Aorta (tissue), 5 donors: ENCODE measurements at places on chromosomes 13 and 19. TPM values are rescaled to one million over a fixed set of nuclear protein-coding genes. Genes with fewer than 3 reads are reported as not detected.

Gene KIR3DL3
- total RNA-seq = not detected

Gene FAM216B
- not detected for total RNA-seq

Gene FGF14
- 0.84 TPM for total RNA-seq

DNA sequence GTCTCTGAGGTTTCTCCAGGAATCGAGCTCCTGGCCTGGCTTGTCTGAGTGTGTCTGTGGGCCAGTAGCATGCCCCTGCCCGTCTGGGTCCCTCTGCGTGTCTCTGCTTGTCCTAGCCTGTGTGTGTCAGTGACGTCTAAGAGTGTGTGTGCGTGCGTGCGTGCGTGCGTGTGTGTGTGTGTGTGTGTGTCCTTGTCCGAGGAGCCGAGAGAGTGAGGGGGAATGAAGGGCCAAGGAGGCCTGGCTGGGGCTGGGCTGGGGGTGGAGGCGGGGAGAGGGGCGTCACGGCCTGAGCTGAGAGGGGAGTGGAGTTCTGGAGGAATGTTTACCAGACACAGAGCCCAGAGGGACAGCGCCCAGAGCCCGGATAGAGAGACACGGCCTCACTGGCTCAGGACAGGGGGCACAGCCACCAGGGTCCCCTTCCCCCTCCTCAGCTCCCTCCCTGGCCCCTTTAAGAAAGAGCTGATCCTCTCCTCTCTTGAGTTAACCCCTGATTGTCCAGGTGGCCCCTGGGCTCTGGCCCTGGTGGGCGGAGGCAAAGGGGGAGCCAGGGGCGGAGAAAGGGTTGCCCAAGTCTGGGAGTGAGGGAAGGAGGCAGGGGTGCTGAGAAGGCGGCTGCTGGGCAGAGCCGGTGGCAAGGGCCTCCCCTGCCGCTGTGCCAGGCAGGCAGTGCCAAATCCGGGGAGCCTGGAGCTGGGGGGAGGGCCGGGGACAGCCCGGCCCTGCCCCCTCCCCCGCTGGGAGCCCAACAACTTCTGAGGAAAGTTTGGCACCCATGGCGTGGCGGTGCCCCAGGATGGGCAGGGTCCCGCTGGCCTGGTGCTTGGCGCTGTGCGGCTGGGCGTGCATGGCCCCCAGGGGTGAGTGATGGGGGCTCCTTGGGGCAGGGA is at the start of gene AXL:
TSS of gene AXL (plus strand) at position 609 of the 893 bp plus-strand sequence. CDS start at position 779, 170 bp downstream.
- DNase-seq = peak; percentile 90

Gene GPR183
- total RNA-seq = 25.3 TPM

- DNase-seq = no peak
Observed at GRCh38 chr19:50969413-50969760, at the start of gene KLK6. KLK6 (minus strand) TSS chr19:50969591; CDS start chr19:50968104, 1,487 bp downstream.

DNA sequence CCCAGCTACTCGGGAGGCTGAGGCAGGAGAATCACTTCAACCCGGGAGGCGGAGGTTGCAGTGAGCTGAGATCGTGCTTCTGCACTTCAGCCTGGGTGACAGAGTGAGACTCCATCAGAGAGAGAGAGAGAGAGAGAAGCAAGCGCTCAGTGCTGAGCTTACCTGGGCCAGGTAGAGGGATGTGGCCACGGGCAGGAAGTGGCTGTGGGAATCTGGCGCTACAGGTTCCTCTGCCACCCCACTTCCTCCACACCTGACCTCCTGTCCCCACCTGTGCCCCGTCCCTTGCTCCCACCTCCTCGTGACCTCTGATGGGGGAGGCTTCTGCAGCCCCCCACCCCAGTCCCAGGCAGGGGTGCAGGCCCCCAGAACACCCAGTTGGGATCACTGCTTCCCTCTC is 1.0 kb upstream of the NCCRP1 start:
- no peak for DNase-seq

- DNase-seq = no peak
Observed at GRCh38 chr19:28468701-28469459, 744.1 kb downstream of the UQCRFS1 start.

Gene ZNF763
- 5.1 TPM for total RNA-seq

DNA sequence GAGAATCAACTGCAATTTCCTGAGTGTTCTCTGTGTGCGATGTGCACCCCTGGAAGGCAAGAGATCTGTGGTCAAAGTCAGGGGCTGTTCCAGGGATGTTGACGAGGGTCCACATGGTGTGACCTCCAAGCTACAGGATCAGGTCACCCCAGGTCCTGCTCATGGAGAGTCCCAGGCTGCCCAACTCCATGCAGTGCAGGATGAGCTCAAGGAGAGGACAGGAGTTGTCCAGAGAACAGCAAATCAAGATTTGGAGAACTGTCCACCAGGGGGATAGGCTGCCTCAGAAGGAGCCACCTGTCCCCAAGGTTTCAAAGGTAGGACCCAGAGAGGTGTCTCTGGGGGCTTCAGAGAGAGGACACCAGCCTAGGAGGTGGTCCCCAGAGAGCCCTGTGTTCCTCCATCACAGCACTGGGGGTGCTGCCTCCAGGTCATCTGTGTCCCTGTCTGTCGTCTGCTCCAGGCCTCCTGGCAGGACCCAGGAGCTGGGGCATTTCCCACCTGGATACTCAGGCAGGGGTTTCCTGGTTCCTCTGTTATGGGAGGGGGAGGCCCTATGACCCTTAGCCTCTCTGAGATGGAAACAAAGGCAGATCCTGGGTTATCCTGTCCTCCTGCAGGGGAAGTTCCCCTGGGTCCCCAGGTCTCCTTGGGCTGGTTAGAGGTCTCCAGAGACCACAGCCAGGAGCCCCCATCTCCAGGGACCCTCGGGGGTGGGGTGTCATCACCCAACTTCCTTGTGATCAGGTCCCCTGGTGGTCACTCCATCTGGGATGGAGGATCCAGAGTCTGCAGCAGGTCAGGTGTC is 2.1 kb upstream of the CEACAM7 start:
- no peak for DNase-seq

DNA sequence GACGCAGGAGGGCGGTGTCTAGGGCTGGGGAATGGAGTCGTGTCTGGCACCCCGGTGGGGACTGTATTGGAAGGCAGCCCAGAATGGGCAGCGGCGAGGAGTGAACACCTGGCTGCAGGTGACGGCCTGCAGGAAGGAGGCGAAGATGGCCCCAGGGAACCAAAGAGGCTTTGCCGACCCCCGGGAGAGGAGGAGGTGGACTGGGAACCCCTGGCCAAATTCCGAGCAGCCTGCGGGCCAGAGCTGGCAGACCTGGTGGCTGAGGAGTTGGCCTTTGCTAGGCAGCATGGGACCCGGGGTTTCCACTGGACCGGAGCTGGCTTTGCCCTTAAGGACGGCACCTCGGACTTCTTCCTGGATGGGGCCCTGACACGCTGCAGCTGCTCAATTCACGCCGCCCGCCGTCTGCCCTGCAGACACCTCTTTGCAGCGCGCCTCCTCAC is 25.9 kb downstream of the ZSWIM9 start:
- no peak for DNase-seq

Gene SYNGR4
- not detected for total RNA-seq

Gene ISYNA1
- total RNA-seq = 42.1 TPM

GRCh38 chr19:53947624-53948023 is 15.1 kb upstream of the CACNG8 start:
- DNase-seq = no peak

DNA sequence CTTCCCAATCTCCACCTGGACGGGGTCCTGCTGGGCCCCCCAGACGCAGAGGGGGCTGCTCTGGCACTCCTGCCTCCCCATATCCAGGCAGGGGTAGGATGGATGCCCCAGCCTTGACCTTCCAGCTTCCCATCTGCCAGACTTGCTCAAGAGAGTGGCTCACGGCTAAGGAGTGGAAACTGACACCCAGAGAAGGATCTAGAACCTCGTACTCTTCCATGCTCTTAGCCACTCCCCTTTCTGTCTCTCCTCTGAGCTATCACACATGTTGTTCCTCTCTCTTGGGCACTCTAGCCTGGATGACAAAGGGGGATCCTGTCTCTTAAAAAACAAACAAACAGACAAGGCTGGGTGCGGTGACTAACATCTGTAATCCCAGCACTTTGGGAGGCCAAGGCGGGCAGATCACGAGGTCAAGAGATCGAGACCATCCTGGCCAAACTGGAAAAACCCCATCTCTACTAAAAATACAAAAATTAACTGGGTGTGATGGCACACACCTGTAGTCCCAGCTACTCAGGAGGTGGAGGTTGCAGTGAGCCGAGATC is 12.2 kb upstream of the FUT5 start:
- no peak for DNase-seq

DNA sequence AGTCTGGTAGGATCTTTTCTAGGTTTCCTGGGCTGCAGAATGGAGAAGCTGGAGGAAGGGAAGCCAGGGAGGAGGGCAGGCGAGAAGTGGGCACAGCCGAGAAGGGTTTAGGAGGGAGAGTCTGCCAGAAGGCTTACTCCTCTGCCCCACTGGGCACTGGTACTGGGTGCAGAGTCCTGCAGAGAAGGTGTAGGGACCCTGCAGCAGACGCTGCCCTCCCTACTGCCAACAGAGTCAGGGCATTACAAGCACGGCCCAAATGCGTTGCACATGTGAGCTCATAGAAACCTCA is 726 bp upstream of the PEPD start:
- no peak for DNase-seq

Gene KLK10
- total RNA-seq = not detected

Gene ELANE
- not detected for total RNA-seq

DNA sequence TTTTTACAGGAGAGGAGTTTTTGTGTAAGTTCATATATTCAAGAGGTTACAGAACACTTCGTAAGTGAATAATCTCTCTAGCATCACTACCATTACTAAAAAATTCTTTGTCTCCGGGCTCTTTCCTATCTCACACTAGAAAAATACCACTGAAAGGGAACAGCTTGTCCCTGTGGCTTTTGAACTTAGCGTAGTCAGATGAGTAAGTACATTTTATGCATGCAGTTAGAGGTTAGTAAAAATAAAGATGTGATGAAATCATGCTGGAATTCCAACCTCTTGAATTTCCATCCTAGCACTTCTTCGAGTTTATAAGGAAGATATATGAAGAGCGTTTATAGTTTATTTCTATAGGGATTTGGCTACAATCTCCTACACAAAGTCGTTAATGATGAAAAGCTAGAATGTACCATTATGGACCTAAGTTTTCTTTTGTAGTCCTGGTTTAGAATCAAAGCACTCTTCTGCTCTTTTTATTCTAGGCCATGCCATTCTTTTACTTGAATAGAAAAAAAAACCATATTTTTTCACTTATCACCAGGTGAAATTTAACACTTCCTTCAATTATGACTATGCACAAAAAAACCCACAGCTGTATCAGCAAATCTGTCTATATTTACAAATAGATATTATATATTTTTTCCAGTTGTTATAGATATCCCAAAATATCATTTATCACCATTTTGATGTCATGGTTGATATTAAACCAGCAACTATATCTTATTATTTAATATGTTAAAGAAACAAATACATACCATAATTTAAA is 139.9 kb upstream of the PCDH9 start:
- DNase-seq = no peak

Gene NLRP9
- not detected for total RNA-seq

DNA sequence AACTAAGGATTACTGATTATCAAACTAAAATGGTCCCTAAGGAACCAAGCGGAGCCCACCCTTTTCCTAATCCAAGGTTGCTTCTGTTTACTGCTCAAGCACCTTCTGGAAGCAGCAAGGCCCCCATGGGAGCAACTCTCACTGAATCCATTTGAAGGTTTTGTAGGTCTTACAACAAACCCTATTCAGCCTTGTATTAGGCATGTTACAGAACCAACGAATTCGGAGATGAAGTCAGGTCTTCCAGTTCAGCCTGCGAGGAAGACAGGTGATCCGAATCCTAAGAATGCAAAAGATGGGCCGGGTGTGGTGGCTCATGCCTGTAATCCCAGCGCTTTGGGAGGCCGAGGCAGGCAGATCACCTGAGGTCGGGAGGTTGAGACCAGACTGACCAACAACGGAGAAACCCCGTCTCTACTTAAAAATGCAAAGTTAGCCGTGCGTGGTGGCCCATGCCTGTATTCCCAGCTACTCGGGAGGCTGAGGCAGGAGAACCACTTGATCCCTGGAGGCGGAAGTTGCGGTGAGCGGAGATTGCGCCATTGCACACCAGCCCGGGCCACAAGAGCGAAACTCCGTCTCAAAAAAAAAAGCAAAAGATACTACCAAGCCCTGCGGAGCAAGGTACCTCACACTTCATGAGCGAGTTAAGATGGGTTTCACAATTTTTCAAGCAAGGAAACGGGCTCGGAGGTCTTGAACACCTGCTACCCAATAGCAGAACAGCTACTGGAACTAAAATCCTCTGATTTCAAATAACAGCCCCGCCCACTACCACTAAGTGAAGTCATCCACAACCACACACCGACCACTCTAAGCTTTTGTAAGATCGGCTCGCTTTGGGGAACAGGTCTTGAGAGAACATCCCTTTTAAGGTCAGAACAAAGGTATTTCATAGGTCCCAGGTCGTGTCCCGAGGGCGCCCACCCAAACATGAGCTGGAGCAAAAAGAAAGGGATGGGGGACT is 609 bp downstream of the ZAR1L start:
- peak; percentile 82 for DNase-seq

- DNase-seq = no peak
Observed at GRCh38 chr19:10205636-10206035, 10.9 kb upstream of the DNMT1 start.

DNA sequence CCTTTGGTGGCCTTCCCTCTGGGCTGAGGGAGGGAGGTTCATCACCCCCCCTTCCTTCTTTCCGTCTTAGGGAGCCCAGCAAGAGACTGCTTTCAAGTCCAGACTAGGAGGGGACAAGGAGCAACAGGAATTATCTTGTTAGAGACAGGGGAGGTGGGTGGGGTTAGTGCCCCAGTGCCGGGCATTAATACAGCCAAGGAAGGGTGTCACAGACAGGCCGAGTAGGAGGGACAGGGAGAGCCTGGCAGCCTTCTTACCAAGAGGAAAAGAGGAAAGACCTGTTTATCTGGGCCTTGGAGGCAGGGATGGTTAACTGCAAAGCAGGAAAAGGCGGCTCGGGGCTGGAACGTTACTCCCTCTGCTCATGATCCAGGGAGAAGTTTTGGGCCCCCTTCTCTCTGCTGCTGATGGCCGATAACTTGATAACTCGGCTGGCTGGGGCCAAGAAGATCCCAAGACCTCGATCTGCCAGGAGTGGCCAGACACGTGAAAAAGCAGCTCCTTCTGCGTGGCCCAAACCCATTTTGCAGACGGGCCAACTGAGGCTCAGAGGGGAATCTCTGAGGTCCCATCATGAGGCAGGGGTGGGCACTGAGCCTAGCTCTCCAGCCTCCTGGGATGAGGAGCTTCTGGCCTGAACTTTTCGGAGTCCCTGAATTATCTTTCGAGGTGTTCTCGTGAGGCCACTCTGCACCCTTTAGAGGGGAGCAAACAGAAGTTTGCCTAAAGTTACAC is 79.3 kb downstream of the PTPRS start:
- DNase-seq = no peak

DNA sequence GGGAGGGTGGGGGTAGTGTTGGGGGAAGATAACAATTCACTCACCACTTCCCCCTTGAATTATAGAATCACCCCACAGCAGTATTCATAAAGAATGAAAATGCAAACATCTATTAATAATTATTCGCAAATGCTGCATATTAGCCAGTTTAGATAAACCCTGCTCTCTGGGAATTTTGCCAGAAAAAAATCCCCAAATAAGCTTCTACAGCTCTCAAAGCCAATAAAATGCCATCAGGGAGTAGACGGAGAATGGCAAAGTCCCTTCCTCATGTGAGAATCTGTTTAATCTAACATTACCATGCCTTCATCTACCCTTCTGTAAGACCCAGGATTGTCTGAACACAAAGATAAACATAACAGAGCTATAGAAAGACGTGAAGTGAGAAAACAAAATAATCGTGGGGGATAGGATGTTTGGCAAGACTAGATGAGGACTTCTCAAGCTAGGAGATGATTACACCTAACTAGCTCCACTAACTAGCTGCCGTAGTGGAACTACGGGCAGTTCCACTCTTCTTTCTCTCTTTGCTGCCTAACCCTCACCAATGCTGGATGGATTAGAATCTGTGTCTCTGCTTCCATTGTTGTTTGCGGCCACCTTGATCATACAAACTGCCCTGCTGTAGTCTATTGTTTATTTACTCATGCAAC is 32.4 kb upstream of the CACNA1A start:
- DNase-seq = no peak
